ENCODE measurements at places on chromosomes 2 and 18.

DNA sequence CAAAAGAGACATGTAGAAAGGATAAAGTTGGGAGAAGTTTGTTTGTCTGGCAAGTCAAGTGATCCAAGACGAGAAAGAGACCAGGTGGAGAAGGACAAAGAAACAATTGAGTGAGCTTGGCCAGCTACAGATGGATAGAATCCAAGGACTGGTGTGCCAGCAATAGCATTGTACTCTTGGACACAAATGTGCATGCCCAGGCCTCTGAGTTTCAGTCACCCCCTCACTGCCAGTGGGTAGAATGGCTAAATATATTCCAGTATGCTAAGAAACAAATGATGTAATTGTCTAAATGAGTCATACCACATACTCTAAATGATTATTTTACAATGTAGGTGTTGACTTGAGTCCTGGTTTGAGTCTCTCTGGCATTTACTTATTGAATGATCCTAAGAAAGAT lies 881.3 kb downstream of the LRRTM4 start:
- no peak for DNase-seq

- DNase-seq: no peak
Observed at GRCh38 chr18:5311301-5311989, 15.9 kb upstream of the ZBTB14 start.

- no peak for DNase-seq
Observed at GRCh38 chr18:212780-213179, 54.4 kb downstream of the USP14 start.

DNA sequence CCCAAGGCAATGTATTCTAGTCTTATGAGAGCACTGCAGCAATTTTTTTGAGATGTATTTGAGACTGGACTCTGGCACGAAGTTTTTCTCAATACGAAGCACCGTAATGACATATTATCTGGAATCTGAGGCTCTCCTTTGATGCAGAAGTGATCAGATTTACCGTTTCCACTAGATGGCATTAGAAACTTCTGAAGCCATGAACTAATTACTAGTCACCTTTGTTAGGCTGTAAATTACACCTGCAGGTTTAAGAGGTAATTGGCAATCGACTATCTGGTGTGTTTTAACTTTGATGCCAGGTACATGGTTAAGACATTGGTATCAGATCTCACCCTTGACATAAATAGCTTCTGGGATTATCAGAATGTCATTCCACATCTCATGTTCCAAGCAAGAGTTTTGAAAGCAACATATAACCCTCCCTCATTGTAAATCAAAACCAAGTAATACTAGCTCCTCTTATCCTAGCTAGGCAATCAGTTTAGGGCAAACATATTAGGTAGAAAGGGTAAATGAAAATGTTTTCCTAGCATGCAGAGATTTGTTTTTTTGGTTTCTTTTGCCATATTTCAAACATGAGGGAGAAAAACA lies 254.6 kb upstream of the SPRED2 start:
- DNase-seq: no peak

GRCh38 chr2:9347411-9347881 lies 75.9 kb downstream of the ITGB1BP1 start:
- DNase-seq: no peak

- no peak for DNase-seq
Observed at GRCh38 chr2:210762604-210763588, 206.5 kb downstream of the CPS1 start.

- DNase-seq: no peak
Observed at GRCh38 chr2:29063646-29064345, 10.5 kb downstream of the PCARE start.

GRCh38 chr18:25675123-25675850 lies 323.3 kb upstream of the ZNF521 start:
- DNase-seq: no peak

- DNase-seq: no peak
Observed at GRCh38 chr2:219658196-219658846, 30.9 kb downstream of the SLC4A3 start.

DNA sequence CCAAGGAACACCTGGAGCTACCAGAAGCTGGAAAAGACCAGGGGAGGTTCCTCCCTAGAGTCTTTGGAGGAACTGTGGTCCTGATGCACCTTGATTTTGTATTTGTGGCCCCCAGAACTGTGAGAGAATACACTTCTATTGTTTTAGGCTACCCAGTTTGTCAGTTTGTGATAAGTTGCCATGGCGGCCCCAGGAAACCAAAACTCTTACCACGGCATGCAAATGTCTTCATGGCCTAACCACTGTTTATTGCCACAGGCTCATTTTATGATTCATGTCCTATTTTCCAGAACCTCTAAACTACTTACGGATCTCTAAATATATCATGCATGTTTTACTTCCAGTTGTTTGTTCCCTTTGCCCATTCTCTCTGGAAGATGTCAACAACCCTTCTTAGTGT lies 1250.7 kb upstream of the FAM98A start:
- DNase-seq: no peak

GRCh38 chr2:219178377-219179175 lies 501 bp downstream of the RETREG2 start:
- no peak for DNase-seq

GRCh38 chr2:177467646-177468045 lies 75.1 kb downstream of the AGPS start:
- no peak for DNase-seq

DNA sequence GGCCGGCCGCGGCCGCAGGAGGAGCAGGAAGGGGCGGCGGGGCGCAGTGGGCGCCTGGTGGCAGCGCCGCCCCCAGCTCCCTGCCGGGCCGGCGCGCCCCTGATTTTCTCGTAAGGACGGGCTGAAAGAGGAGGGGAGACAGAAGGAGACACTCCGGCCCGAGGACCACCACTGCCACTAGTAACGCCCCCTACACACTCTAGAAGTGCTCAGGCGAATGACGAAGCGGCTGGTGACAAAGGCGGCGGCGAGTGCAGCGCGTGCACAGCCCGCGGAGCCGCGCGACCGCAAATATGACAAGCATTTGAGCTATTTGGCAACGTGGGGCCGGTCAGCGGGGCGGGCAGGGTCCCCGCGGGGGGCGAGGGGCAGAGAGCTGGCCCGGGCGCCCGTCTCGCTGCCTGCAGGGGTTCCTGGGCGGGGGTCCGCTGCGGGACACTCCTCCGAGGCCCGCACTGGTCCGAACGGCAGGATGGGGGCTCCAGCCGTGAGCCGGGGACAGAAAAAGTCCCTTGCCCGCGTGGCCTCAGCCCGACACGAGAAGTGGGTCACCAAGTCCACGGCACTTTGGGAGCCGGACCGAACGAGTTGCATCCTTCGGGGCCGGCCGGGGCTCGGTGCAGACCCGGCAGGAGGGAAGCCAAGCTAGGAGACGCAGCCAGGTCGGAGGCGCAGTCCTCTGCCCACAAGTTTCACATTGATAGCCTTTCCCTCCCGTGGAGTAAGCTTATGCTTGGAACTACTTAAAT lies 524 bp upstream of the SERTAD2 start:
- DNase-seq: no peak

DNA sequence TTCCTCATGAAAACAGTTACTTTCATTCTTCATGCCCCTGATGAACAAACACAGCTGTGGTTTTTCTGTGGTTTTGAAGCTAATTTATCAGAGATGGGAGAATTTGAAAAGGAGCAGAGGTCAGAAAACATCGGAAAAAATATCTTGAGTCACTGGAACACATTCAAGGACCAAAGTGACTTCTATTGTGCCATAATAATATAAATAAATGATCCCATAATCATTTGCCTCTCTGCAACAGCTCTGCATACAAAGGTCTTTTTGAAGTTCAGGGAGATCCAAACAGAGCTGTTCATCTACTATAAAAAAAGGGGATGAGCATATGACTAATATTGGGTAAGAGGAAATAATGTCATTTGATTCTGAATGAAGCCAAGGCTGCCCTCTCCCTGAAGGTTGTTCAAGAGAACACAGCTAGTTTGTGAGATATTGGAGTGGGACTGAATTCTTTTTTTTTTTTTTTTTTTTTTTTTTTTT lies 201.3 kb upstream of the GALNT5 start:
- DNase-seq: no peak

DNA sequence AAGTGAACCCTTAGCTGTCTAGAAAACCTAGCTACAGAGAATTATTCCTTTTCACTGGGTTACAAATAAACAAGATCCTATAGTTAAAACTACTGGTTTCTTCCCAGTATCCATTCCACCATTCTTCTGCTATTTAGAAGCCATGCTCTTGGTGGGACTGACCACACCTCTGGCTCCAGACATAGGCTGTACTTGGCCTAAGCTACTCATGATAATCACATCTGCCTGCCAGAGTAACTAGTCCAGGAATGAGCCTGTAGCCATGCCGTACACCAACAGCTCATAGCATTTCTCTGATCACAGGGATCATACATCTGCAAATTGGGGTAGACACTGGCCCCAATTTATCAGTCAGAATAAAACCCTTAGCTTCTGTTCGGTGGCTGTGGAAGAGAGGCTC lies 33.7 kb downstream of the NABP1 start:
- no peak for DNase-seq

GRCh38 chr2:230202430-230203109 lies 17.2 kb downstream of the SP110 start:
- DNase-seq: no peak

Measured in 8988T (cell line).